SK-N-DZ (cell line): ENCODE measurements at places on chromosomes 3 and 15.

GRCh38 chr3:197298945-197299854 lies 788 bp upstream of the DLG1 start:
- peak; percentile 33 for DNase-seq

DNA sequence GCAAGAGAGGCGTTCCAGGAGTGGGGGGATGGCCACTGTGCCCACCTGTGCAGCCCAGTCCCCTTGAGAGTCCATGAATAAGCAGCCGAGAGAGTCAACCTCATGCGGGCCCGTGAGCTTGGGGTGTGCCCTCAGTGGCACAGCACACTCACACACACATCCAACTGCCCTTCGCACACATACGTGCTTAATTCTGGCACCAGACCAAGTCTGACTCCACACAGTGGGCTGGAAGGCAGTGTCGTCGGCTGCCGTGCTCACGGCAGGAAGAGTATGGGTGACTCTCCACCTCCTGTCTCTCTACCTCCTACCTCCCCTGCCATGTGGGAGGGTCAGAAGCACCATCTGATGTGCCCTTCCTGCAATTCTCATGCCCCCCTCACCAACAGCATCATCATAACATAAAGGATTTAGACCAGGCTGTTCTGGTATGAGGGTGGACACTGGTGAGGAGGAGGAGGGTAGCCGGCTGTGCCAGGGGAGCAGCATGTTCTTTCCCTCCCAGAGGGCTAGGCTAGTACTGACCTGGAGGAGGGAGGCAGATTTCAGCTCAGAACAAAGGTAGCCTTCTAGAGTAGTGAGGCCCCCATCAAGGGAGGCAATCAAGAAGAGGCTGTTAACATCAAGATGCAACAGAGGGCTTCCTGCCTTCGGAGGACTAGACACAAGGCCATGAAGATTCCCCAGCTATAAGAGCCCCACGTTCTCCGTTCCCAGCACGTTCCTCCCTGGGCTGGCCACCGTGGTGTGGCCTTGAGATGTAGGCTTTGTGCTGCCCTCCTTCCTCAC lies 5.3 kb upstream of the STRA6 start:
- no peak for DNase-seq

- DNase-seq: no peak
Measured at GRCh38 chr15:80251428-80252120, 439 bp downstream of the CTXND1 start.

GRCh38 chr15:33700695-33701303 lies 267.5 kb upstream of the CHRM5 start:
- peak; percentile 74 for DNase-seq

DNA sequence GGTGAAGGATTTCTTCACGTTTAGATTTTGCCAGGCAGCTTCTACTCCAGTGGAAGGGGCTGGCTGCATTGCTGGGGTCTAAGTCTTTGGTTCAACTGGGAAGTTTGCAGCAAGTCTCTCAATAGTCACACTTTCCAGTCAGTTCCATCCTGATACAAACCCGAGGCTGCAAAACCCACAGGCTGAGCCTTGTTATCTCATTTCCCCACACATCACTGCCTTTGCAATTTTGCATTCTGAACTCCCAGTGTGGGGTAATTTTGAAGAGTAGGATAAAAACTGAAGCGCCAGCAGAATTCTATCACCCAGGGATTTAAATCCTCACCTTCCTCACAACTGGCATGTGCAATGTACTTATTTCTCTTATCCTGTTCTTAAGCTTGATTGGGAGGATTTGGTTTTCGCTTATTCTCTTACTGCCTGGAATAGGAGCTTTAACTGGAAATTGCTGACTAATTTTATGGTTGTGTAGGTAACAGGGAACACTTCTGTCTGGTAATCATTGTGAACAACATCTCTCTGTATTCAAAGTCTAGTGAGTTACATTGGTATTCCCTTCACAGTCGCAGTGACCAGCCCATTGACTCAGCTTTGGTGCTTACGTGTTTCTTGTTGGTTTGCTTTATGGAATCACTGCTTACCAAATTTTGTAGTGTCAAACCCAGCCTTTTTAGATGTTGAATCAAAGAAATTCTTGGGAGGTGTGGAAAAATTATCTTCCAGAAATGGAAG lies 142.0 kb upstream of the TOPAZ1 start:
- DNase-seq: no peak

DNA sequence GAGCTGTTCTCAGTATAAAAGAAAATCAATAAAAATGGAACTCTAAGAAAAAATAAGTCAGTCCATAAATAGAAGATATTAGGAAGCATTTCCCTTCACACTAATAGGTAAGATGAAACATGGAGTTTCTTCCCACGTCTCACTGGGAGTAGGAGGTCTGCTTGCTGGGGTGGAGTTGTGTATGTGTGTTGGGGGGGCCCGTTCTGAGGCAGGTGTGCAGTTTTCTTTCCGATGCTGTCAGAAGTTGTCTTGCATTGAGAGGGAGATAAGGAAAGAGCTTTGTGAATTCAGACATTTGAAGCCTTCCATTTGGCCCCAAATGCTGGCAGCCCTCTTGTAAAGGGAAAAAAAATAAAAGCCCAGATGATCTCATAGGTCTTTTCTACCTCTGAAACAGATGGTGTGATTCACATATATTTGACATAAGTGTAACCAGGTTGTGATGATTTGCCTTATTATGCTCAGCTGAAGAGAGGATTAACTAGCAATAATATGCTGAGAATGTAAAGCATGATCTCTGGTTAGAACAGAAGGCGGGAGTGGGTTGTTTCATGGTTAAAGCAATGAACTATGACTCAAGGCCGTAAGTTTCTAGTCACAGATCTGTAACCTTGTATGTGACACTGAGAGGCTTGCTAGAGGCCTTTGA lies 8.8 kb downstream of the RASGRP1 start:
- no peak for DNase-seq
